ENCODE measurements at places on chromosomes 2 and 18.

DNA sequence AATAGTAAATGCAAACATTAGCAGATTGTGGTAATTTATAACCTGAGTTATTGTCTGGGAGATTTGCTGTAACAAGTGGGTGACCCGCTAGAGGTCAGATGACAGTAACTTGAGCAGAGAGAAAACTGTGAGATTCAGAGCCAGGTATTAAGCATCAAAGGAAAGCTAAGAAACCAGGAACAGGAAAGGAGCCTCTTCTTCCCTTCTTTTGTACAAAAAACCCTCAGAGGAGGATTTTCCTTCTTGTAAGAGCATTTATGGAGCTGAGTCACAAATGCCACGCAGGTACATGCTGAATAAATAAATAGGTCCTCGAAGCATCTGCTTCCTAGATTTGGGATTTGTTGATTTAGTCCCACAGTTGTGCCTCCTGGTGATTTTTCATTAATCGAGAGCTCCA lies 146.5 kb downstream of the SH3BP4 start:
- DNase-seq: no peak

DNA sequence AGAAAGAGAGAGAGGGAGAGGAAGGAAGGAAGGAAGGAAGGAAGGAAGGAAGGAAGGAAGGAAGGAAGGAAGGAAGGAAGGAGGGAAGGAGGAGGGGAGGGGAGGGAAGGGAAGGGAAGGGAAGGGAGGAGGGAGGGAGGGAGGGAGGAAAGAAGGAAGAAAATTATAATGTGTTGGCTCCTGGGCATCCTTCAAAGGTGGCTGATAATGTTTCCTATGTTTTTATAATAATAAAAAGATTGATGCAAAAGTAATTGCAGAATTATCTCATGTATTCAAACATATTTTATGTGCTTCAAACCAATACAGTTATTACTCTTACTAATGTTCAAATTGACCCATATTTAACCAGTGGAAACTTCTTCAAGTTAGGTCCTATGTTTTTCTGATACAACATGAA lies 260.9 kb downstream of the LNPK start:
- DNase-seq: no peak

DNA sequence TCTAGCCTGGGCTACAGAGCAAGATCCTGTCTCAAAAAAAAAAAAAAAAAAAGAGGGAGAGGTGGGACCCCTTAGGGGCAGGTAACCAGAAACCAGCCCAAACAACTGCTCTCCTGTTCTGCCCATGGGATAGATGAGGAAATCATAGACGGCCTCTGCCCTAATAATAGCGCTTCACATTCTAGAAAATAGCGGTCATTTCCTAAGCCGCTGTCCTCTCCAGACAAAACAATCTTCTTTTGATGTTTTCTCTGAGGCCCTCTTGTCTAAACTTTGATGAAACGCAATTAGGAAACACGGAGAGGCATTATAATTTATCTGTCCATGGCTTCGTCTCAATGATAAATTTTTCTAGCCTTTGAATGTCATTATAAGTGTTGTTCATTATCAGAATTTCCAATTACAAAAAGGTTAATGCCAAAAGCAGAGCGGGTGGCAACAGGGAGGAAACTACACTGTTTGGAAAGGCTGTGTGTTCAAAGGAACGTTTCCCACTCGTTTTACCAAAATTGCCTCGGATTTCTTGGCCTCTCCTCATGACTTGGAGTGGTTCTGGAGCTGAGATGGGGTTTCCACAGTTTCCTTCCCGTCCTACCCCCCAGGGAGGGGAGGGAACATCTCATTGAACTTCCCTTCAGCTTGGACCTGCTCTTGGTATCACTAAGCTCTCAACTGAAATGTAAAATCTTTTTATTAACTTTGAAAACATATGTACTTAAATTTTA lies 151.6 kb upstream of the ZNF236 start:
- no peak for DNase-seq

DNA sequence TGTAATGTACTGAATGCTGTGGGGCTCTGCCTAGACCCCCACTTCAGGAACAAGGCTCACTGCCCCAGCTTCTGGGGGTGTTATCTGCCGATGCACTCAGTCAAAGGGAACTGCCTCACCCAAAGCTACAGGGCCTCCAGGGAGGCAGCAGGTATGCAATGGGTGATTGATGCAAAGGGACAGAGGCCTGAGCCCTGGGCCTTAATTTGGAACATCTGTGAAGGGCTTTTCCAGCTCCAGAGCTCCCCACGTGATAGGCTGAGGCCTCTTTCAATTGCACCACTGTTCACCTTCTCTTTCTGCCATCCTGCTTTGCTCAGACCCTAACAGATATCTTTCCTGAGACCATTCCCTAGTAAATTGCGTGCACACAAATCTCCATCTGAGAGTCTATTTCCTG lies 131.0 kb downstream of the ATL2 start:
- no peak for DNase-seq

DNA sequence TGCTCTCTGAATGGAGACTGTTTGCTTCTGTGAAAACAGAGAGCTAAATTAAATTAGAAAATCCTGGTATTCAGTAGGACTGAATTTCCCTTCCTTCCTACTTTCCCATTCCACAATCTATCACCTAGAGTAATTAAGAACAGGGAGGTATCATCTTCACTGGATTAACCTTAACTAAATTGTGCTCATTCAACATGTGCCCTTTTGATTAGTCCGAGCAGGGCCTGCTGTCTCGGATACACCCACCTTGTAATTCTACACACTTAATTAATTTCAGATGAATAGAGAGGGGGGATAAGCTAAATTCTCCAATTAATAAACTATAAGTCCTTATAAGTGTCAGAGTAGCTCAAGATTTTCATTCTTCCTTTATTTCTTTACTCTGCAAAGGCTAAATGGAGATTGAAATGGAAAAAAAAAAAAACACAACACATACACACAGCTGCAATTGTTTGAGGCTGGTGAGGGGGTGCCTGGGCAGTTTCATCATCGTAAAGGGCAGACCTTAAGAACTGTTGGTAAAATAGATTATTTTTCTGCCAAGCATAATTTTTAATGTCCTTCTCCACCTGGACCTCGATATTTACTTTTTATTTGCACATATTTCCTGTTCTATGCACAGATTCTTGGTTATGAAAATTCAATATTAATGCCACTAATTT lies 157.1 kb upstream of the SIX2 start:
- no peak for DNase-seq

GRCh38 chr2:71859211-71859847 lies 288.3 kb downstream of the CYP26B1 start:
- no peak for DNase-seq

DNA sequence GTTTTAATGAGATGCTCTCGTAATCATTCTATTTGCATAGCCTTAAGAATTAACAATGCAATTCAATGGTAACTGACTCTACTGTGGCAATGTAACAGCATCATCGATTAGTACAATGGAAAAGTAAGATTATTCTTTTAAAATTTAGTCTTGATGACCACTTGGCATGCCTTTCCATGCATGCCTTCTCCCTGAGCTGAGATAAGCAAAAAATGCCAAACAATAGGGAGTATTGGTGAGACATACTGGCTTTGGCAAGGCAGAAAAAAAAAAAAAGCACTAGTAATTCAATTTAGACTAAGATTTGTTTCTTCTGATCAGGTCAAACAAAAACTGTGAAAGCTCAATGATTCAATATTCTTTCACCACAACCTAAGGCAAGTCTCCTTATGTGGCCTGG lies 110.8 kb upstream of the TRIB2 start:
- DNase-seq: no peak

DNA sequence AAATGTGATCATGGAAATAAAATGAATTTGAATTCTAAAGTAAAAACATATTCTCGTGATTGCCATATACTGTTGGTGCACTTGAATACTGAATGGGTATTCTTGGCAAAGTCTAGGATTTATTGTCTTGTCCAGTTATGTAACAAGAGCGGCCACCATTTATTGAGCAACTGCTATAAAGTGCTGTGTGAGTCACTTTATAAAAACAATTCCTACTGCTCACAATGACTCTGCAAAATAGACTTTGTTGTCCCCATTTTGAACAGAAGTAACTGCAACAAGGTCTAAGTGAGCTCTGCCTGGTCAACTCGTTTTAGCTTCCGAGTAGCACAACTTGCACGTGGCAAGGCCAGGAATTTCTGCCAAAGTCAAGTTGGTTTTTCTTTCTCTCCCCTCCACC lies 995.6 kb upstream of the FANCL start:
- no peak for DNase-seq

DNA sequence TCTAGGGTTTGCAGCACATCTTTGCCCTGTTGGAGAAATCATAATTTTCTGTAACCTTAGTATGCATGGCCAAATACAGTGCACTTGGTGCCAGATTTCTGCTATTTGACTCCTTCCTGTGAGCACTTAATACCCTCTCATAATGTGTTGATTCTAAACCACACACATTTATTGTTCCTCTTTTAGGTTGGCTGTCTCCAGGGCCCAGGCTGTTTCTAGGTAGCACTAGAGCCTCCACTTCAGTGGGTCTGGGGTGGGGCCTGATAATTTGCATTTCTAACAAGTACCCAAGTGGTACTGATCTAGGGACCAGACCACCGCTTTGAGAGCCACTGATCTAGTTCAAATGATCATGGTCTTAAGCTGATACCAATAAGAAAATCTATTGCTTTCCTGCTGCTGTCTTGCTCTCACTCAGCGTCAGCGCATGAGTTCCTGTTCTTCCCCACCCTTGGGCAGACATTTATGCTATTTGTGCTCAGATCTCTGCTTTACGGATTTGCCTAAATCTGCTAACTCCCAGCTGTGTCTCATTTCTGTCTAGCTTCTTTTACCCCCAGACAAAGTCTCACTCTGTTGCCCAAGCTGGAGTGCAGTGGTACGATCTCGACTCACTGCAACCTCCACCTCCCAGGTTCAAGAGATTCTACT lies 7.4 kb downstream of the PTRHD1 start:
- DNase-seq: no peak

- DNase-seq: no peak
Measured at GRCh38 chr2:120779781-120780283, 44.2 kb downstream of the GLI2 start.

- DNase-seq: no peak
Measured at GRCh38 chr2:71962911-71963694, 184.6 kb downstream of the CYP26B1 start.

DNA sequence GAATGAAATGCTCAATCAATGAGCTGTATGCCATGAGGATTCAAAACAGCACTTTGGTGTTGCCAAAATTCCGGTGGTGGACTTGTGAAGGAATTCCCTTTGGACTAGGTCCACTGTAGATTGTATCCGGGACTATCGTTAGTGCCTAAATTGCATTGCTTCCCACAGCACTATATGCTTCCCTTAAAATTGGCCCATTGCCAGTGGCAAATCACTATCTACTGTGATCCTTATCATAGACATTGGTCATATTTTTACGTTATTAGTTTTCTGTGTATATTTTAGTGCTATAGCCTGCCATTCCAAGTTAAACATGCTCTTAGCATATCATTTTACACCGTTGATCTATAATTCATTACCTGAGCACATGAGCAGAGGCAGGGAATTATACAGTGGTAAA lies 1.7 kb downstream of the PJVK start:
- DNase-seq: no peak

GRCh38 chr2:237320801-237321560 lies 93.0 kb downstream of the COL6A3 start:
- DNase-seq: no peak

GRCh38 chr2:53859206-53860181 lies at the start of gene GPR75:
Gene GPR75, minus strand, starts transcription at chr2:53859967. Its CDS starts 5,211 bp downstream, at chr2:53854756.
- DNase-seq: no peak

DNA sequence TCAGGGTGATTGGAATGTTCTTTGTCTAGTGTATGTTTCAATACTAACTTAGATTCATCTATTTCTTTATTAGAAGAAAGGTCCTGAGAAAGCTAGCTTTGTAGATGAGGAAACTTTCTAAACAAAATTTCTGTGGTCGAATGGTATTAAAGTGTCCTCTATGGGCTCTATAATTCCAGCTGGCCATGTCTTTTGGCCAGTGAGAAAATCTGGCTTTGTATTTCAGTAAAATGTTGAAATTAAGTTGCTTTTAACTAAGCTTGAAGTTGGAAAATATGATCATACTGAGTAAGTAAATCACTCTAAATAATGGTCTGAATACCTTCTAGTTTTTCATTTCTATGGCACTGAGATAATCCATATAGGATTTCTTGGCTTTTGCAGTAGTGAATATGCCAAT lies 148.8 kb downstream of the RDH14 start:
- DNase-seq: no peak

- DNase-seq: no peak
Measured at GRCh38 chr2:41061356-41061755, 609.5 kb upstream of the SLC8A1 start.

DNA sequence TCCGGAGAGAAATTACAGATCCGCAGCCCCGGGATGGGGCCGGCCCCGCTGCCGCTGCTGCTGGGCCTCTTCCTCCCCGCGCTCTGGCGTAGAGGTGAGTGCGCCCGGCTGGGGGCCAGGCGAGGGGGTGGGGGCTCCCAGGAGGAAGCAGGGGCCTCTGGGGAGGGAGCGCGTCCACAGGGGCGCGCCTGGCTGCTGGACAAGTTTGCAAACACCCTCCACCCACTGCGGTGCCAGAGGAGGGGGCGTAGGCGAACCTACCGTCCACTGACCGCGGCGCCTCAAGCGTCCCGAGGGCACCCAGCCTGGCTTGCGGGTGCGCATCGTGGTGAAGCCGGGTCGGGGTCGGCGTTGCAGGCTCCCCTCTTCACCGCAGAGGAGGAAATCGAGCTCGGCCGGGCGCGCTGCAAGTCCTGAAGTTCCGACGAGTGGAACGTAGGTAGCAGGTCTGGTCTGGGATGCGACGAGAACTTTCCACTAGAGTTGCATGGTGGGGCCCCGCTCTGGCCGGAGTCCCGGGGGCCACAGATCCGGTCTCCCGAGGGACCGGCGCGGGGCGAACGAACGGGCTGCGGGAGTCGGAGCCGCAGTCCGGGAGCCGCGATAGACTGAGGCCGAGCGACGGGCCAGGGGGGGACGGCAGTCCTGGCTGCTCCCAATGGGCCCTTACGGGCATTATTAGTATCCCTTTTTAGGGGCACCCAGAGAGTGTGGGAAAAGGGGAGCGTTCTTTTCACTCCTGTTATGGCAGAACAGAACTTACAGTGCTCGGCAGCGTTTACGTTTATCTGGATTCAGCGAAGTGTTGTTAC lies 502 bp downstream of the MERTK start:
- DNase-seq: no peak

DNA sequence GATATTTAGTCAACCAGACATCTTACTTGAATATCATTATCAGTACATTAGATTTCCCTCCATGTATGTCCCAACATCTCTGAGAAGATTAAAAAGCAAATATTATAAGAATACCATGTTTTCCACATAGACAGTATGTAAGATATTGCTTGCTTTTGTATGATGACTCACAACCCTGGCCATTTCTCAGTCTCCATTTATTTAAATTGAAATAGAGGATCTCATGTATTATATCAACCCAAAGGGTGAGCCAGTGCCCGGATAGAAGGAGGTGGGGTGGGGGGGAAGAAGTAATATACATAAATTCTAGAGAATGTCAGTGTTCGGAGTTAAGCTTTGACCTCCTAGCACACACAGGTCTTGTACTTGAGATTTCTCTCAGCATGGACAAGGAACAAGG lies 109.6 kb downstream of the KYNU start:
- no peak for DNase-seq

DNA sequence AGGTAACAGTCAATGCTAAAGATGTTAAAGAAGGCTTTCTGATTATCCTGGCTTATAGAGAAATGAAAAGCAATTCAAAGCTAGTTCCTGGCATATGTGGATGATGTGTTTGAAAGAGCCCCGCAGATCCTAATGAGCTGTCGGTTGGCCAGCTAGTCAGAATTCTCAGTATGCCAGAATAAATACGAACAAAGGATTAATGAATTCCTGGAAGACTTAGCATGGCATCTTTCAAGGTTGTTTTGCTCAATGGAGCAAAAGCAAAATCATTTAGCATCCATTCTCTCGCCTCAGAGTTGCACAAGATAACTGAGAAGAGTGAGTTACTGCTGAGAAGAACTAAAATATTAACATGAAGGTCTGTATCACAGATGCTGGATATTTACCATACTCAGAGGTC lies 307.6 kb downstream of the RIT2 start:
- no peak for DNase-seq
